ENCODE measurements at places on chromosomes 2 and 18.

GRCh38 chr2:232275670-232276069 lies 102.9 kb upstream of the ALPP start:
- DNase-seq: no peak

- no peak for DNase-seq
Observed at GRCh38 chr2:43486603-43487002, 109.2 kb downstream of the THADA start.

- DNase-seq: no peak
Observed at GRCh38 chr2:56202381-56203121, 18.8 kb downstream of the CCDC85A start.

GRCh38 chr2:53202063-53202462 lies 565.5 kb upstream of the CHAC2 start:
- DNase-seq: peak; percentile 5

- DNase-seq: no peak
Observed at GRCh38 chr2:160334028-160334741, 134.1 kb upstream of the ITGB6 start.

- peak; percentile 95 for DNase-seq
Observed at GRCh38 chr2:38581193-38582147, 21.3 kb downstream of the HNRNPLL start.

GRCh38 chr2:48532824-48533223 lies 2.9 kb downstream of the STON1 start:
- no peak for DNase-seq

DNA sequence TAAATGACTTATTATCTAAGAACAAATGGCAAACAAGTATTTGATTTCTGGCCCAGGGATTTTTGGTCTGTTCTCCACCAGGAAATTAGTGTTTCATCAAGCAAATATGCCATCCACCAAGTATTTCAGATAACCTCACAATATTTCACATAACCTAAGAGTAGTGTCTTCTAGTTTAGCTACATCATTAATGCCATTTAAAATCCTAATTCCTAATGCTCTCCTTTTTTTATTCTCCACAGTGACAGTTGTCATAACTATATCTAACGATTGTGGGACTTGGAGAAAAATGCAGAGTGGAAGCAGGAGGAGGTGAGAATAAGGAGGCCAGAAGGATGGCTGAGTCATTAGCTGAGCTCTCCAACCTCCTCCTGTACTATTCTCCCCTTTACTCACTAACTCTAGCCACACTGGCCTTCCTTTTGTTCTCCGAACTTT lies 58.5 kb upstream of the CTLA4 start:
- no peak for DNase-seq

- peak; percentile 7 for DNase-seq
Observed at GRCh38 chr2:182103526-182103925, 117.9 kb downstream of the PPP1R1C start.

GRCh38 chr2:71261534-71261933 lies 34.6 kb upstream of the PAIP2B start:
- DNase-seq: no peak

DNA sequence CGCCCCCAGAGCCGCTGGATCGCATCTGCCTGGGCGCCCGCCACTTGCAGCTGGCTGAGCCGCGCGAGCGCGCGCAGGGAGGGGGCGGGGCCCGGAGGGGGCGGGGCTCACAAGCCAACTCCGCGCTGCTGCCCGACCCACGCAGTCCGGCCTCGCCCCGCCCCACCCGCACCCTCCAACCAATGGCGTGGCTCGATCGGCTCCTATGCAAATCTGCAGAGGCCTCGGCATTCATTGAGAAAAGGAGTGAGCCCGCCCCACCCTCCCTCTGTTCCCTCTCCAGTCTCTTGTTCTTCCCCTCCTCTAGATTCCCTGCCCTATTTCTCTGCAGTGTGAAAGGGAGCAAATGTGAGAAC lies at the start of gene ALK:
Gene ALK (minus strand): TSS at position 27 of the 356 bp plus-strand sequence. CDS start 927 bp downstream, outside the sequence.
- DNase-seq: peak; percentile 97

- no peak for DNase-seq
Observed at GRCh38 chr18:5961097-5961827, 65.9 kb upstream of the TMEM200C start.

- no peak for DNase-seq
Observed at GRCh38 chr2:194745557-194746146, 911.4 kb upstream of the SLC39A10 start.

DNA sequence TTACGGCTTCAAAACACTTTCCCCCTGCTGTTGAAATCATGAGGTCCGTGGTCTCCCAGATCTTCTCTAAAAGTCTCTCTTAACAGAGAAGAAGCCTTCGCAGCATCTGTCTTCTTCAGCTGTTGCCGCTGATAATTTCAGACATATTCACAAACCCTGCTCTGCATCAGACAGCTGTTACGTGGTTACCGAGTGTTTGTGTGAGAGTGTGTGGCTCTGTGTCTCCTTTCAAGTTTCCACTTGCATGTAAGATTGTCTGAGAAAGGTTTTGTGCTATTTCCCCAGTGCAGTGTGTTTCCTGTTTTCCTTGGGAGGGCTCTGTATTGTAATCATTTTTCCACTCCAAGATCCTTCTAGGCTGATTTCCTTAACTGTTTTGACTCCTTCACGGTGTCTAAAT lies 32.8 kb downstream of the MAIP1 start:
- DNase-seq: no peak

DNA sequence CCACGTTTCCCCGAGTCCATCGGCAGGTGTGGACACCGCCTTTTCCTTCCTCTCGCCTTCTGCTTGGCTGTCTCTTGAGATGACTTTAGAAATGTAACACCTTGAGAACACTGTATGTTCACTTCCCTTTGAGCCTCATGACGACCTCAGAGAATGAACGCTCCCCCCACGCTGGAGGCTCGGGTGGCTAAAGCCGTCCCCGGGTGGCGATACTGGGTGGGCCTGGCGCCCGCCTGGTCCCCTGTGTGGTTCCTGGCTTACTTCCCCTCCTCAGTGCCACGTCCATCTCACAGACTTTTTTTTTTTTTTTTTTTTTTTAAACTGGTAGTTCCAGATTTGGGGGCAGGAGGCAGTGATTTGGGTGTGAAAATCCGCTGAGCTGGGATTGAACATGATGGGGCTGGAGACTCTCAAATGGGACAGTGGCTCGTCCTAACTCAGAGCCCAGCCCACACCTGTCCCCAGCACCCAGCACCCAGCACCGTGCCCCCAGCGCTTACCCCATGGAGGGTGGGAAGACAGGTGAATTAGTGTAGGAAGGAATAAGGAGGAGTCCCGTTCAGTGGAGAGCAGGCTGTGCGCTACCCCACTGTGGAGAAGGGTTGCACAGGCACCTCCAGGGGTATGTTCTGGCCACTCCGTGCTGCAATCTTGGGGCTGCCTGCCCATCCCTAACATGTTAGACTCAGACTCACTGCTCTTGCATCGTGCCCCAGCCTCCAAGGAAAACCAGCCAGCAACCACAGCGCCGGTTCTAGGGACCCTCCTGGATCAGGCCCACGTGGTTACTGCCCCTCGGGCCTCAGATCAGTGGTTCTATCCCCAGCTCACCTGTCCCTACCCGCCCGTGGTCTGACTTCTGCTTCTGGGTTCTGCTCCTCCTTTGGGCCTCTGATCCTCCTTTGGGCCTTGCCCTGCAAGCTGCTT lies 174.0 kb downstream of the ASB1 start:
- DNase-seq: no peak

DNA sequence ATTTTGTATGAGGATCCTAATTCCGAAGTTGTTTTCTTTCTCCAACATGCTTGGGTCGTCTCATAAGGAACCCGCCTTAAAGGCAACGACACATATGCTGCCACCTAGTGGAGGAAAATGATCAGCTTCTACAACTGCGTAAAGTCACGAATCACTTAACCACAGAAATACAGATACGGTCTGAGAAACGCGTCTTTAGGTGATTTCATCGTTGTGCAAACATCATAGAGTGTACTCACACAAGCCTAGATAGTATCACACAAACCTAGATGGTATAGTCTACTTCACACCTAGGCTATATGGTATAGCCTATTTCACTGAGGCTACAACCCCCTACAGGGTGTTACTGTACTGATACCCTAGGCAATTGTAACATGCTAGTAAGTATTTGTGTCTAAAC lies 13.1 kb downstream of the GNLY start:
- DNase-seq: peak; percentile 95

- peak; percentile 55 for DNase-seq
Observed at GRCh38 chr18:8366656-8367055, 242.6 kb upstream of the RAB12 start.

DNA sequence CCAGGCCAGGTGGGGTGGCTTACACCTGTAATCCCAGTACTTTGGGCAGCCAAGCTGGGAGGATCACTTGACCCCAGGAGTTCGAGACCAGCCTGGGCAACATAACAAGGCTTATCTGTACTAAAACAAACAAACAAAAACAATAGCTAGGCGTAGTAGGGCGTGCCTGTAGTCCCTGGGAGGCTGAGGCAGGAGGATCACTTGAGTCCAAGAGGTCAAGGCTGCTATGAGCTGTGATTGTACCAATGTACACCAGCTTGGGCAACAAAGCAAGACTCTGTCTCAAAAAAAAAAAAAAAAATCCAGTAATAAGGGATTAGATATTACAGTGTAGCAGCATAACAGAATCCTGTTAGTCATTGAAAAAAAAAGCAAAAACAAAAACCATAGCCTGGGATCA lies 223.2 kb upstream of the FOSL2 start:
- DNase-seq: no peak

DNA sequence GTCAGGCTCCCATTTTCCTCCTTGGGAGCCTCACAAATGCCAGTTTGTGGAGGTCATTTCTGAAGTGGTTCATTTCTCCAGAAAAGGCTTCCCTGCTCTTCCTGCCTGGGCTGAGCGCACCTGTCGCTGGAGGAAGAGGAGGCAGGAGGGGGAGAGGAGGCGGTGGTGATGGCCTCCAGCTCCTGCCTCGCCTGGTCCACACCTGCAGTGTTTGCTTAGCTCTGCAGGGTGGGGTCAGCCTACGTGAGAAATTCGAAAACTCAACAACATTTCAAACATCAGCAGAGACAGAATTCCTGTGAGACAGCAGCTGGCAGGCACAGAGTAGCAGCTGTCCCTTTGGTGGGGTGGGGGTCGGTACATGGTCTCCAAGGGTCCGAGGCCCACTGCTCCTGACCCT lies 7.9 kb downstream of the IMPA2 start:
- no peak for DNase-seq
